ENCODE measurements at places on chromosomes 7 and 10.

- peak; percentile 83 for DNase-seq
Measured at GRCh38 chr10:77641788-77642397, 4.3 kb upstream of the KCNMA1 start.

GRCh38 chr10:53886325-53887300, 914.4 kb downstream of the PCDH15 start:
- no peak for DNase-seq

DNA sequence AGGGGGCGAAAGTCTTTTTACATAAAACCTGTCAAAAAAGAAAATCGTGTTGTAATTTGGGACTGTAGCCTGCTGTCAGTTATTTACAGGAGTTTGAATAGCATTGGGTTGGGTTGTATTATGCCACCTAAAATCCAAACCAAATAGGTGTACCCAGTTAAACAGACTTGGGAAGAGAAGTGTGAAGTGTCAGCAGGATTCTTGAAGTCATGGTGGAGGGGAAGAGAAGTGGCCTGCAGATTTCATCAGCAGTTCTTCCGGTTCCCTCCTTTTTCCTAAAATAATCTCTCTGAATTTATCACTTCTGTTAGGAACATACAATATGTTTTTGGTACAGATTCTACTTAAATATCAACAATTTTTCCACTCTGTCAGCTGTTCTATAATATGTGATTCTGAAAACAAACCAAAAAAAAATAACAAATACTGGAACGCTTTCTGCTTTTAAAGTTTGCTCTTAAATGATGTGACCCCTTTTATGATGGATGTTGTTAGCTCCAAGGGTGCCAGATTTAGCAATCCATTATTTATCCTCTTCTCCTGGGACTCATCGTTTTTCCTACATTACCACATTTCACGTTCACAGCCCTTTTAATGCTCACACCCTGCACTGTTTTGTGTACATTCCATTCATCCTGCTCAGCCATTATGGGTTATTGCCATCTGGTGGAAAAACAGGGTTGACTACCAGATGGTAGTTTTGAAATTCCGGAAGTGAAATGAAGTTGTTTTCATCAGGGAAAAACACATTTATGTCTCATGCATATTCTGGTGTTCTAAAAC, 18.7 kb upstream of the ARHGAP12 start:
- peak; percentile 91 for DNase-seq

DNA sequence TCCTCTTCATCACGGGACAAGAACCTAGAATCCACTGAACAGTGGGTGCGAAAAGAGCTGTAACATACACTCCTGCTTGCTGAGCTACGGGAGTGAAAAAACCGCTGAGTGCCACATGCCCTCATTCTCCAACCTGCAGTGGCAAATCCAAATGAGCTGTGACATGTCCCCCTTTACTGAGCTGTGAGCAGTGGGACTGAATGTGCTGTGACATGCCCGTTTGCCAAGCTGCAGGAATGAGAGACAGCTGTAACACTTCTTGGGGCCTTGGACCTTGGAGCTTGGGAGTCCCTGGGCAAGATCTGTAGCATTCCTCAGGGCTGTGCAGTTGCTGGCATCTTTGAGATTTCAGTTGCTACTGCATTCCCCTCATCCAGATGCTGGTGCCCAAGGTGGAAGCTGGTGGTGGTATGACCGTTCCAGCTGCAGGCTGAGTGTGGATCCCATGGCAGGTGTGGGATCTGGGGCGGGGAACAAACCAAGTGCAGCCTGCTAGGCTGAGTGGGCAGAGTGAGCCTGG, 85.0 kb downstream of the TMEM106B start:
- DNase-seq = no peak

GRCh38 chr7:128201067-128201689, 39.9 kb upstream of the LEP start:
- DNase-seq = no peak

DNA sequence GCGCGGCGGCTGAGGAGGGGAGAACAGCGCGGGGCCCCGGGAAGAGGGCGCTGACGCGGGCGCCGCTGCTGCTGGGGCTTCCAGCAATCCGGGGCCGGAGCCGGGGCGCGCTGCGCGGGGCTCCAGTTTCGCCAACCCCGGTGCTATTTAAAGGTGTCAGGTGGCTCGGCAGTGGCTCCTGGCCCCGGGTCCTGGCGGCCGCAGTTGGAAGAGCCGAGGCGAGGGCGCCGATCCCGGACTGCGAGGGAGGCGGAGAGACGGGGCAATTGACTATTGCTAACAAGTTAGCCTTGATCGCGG, 347 bp downstream of the LBX1 start:
- no peak for DNase-seq
